ENCODE measurements at places on chromosomes 5 and 9.
A peak's percentile ranks its signal among the peaks of the same experiment; 100 is the strongest.

GRCh38 chr5:143402017-143402552, 1.4 kb downstream of the NR3C1 start:
- peak; percentile 48 for DNase-seq

- no peak for DNase-seq
Measured at GRCh38 chr9:1238407-1238806, 188.2 kb downstream of the DMRT2 start.

GRCh38 chr9:99114049-99114440, 9.1 kb downstream of the TGFBR1 start:
- no peak for DNase-seq

DNA sequence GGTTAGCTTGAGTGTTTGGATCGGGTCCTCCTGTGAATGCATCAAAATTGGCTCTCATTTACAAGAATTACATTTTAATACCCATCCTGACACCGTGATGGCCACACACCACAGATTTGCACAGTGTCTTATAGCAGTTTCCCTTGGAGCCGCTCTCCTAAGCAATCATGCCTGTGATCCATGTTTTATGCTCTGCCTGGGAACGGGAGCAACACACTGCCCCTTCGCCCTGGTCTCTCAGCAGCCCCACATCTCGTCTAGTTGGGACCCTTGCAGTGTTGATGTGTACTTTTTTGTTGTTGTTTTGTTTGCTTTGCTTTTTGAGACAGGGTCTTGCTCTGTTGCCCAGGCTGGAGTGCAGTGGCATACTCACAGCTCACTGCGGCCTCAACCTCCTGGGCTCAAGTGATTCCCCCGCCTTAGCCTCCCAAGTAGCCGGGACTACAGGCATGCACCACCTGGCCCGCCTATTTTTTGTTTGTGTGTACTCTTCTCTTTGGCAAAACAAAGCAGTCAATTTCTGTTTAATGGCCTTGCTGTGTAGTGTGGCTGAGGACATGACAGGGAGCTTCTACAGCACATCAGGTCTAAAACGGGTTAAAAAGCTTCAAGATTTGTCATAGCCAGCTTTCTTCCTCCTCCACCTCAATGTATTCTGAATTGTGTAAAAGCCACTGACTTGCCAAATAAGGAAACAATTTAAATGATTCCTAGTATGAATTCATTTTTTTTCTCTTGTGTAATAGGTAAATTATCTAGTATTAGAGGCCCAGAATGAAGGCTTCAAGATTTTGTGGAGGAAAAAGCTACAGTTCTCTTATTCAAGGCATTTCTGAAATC, 101.6 kb upstream of the TBCA start:
- no peak for DNase-seq

- DNase-seq, result peak; percentile 20
Measured at GRCh38 chr9:131020388-131020787, 11.4 kb downstream of the LAMC3 start.

DNA sequence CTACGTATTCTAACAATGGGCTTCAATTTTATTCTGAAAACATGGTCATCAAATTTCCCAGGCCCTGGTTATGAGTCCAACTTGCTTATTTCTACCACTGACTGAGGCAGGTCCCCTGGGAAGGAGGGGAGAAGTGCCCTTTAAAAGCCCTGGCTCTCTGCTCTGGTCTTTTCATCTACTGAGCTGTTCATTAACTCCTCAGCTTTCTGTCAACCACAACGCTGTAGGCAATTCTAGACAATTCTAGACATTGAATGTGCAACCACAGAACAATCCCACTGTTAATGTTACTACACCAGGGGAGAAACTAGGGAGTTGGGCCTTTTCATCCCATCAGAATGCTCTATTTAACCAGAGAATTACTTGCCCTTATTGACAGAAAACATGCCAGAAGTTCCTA, 10.0 kb downstream of the MOCS2 start:
- no peak for DNase-seq

DNA sequence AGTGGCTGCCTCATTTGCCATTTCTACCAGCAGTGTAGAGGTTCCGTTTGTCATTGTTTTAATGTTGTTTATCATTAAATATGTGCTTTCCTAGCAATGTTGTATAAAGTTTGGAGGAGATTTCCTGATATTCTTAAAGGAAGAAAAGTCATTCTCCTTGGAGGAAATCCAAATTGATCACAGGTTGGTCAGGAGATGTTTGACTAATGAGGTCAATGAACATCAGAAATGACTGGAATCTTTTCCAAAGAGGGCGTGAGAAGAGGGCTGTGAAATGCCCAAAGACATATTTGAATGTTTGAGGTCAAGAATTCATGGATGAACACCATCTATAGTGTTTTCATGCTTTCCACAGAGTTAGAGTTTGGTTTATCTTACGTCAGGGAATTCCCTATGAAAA, 471.3 kb downstream of the MAT2B start:
- DNase-seq, result no peak

DNA sequence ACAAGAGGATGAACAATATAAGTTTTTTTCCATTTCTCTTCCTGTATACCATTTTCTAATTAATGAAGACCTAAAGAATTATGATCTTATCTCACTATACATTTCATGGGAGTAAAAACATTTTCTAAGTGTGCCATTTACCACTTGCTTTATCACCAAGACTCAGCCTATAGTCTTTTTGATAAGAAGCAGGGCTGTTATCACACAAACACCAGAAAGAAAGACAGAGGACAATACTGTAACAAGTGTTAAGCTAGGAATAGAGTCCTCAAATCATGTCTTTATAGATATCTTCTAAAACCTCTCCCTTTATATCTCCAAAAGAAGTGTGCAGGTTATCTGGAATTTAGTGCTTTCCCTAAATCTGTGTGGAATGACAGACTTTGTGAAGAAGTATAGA, 119.7 kb downstream of the FAM174A start:
- no peak for DNase-seq

DNA sequence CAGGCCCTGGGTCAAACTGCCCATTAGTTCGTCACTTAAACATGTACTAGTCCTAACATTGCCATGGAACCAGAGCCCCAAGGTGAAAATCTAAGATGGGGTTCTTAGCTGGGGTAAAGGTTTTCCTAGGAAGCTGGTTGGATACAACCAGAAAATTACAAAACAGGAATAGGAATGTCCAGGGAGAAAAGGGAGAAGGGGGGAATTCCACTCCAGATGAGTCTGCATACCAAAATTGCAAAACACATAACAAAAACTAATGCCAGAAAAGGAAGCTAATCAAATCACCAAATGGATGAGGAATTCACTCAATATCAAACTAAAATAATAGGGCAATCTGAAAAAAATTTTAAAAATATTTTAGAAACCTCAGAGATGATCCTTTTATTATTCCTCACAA, 396.2 kb downstream of the EFNA5 start:
- DNase-seq, result peak; percentile 3

DNA sequence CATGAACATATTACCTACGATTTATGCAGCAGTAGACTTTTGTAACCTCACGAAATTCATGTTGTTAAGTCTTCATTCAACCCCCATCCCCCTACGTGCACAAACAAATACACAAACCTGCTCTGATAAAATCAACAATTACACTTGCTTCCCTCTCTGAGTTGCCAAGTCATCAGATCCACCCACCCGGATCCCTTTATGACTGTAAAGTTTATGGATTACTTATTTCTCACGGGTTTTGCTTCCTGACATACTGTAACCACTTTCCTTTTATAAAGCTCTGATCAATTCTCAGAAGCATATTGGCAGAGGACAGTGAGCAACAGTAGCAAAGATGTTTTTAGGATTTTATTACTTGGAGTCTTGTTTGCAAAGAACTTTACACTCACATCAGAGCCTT, 70.5 kb downstream of the MLLT3 start:
- DNase-seq, result no peak

GRCh38 chr5:172325452-172325851, 41.9 kb upstream of the UBTD2 start:
- DNase-seq, result no peak

DNA sequence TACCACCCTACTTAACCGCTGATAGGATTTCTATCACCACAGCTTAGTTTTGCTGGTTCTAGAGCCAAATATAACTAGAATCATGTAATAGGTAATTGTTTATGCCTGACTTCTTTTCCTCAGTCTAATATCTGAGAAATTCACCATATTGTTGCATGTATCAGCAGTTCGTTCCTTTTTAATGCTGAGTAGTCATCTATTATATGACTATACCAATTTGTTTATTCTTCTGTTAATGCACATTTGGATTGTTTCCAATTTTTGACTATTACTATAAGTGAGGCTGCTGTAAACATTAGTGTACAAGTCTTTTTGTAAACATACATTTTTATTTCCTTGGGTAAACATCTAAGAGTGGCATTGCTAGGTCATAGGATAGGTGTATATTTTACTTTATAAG, 25.9 kb downstream of the CSNK1G3 start:
- DNase-seq, result no peak

GRCh38 chr9:11871852-11872251, 821.3 kb upstream of the TYRP1 start:
- DNase-seq, result no peak

DNA sequence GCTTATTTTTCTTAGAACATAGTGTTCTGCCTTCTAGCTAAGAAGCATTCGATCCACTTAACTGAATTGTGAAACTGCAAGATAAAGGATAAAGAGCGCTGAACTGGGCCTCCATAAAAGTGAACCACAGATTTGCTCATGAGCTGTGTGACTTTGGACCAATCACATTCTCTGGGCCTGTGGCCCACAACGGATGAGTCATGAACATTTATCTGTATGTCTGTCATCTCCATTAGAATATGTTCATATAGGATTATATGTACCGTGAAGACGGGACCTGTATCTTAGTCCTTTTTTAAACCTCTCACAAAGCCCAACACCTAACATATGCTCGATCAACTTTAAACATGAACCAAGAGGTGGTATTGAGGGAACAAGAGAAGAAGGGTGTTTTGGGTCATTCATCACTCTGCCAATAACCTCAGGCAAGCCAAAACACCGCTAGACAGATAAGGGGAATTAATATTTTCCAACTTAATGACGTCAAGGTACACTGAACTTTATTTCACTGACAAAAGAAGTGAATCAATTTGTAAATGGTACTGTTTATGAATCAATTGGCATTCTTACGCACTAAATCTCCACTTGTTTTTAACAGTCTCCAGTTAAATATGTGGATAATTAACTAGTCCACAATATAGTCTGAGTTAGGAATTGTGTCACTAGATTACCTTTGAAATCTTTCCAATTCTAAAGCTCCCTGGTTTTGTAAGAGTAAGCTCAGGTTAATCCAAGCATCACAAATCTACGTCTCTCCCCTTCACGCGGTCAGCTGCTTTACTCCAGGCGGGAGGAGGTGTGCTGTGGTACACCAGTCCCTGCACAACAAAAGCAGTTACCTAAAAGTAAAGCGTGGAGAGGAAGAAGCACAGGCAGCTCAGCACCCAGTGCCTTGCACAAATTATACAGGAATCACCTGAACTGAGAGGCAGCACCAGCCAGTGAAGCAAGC, 1.6 kb downstream of the TMEM245 start:
- DNase-seq, result peak; percentile 24

GRCh38 chr5:114565871-114566270, 204.0 kb downstream of the KCNN2 start:
- no peak for DNase-seq

DNA sequence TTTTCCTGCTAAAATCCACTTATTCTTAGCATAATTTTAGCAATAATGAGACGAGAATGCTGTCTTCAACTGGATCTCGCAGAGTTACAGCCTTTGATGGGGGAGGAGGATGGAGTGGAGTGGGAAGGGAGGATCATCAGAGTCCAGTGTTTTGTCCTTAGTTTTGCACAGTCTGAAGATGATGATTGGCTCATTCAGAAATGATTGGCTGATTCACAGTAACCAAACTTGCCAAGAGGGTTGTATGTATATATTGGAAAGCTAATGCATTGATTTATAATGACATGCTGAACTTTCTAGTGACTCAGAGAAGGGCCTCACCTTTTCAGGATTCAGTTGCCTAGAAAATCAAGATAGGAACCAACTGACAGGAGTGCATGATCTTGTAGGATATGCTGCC, 448.0 kb downstream of the CCDC171 start:
- DNase-seq, result no peak

DNA sequence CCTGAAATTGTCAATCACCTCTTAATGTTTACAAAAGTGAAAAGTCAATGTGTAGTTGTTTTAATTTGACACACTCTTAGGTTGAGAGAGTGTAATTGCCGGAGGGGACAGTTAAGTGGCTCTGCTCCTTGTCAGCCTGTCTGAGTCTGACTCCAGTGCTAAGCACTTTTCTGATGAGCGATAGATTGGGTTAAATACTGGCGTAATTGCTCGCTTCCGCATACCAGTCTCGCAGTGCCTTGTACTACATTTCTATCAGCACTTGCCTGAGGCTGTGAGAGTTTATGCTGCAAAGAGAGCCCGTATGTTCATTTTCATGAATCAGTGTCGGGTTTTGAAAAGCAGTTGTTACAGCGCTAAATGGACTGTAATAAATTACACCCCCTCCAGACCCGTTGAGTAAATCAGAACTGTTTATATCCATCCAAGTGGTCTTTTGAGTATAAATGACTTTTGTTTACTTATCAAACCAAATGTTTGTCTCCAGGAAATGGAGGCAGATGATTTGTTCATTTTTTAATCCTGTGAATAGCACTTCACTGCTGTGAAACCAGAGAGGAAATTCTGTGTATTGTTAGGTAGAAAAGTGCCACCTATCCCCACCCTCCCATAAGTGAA, 41.0 kb upstream of the DMRT3 start:
- no peak for DNase-seq

GRCh38 chr5:10936081-10936855, 175.2 kb upstream of the DAP start:
- no peak for DNase-seq

- no peak for DNase-seq
Measured at GRCh38 chr5:88780736-88781135, 102.2 kb downstream of the MEF2C start.

DNA sequence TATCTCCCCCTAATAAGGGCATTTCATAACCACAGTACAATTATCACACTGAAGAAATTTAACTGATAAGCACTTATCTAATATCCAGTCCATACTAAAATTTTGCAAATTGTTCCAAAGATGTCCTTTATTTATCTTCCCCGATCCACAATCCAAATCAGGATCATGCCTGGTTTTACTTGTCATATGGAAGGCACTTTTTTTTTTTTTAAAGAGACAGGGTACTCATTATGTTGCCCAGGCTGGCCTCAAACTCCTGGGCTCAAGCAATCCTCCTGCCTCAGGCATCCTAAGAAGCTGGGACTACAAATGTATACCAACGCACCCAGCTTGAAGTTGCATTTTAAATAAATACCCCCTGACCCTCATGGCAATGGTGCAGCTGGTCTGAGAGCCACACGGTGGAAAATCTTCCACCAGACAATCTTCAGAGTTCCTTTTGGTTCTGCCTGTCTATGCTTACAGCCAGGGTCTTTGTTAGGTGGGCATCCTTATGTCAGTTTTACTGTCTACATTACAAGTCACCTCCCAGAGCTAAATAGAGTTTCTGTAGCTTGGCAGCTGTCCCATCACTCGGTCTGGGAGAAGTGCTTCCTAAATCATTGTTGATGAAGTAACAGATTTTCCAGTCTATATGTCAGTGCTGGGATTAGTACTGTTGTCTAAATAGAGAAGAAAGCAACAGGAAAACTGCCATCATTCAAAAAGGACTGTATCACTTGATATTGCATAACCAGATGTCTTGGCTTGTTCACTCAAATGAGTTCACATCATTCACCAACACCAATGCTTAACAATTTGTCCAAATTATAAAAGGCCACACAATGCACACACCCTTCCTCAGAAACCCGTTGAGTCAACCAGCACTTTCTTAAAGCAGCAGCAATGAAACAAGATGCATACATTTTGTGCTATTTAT, 26.4 kb downstream of the PTPN3 start:
- no peak for DNase-seq

Data from suppressor macrophage treated with lipopolysaccharide for 1 hour (primary cell).